ENCODE measurements at places on chromosomes 16 and 17.

DNA sequence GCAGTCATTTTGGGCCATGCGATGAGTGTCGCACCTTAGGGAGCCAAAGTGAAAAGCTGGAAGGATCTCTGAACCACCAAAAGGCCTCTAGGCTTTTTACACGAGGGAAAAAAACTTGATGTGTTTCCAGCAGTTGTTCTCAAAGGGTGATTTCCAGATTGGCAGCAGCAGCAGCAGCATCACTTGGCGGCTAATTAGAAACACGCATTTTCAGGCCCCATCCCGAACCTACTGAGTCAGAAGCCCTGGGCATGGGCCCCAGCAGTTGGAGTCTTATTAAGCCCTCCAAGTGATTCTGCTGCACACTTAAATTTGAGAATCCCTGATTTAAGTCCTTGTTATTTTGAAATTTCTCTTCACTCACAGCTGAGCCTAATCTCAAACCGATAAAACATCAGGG is 25.3 kb upstream of the PYY start:
- no peak for DNase-seq

GRCh38 chr16:87809150-87809902 is 43.5 kb upstream of the KLHDC4 start:
- DNase-seq = peak; percentile 51

GRCh38 chr16:88593489-88593888 is 23.3 kb downstream of the ZC3H18 start:
- no peak for DNase-seq

- no peak for DNase-seq
Observed at GRCh38 chr17:40978575-40979151, 5.5 kb downstream of the KRT40 start.

DNA sequence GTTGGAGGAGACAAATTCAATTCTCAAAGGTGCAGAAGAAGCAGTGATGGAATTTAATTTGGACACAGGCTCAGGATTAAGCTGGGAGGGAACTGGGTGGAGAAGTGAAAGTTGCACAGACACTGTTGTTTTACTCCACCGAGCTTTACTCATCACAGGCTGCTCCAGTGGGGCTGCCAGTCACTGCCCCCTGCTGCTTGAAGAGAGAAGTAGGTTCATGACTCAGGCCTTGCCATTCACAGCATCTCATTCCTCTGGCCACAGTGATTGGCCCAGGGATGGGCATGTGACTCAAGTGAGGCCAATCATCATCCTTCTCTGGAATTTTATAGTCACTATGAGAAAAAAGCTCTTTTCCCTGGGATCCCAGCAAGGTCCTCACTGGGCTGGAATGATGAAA is 11.8 kb downstream of the GNAO1 start:
- DNase-seq = peak; percentile 75

- no peak for DNase-seq
Observed at GRCh38 chr16:57409870-57410587, 5.5 kb downstream of the CCL17 start.

GRCh38 chr17:66679631-66680517 is 155.0 kb upstream of the CACNG5 start:
- DNase-seq = no peak

GRCh38 chr17:6713130-6713917 is at the start of gene SLC13A5:
TSS of gene SLC13A5 (minus strand) at chr17:6713369. CDS start at chr17:6713333, 36 bp downstream.
- peak; percentile 54 for DNase-seq

- no peak for DNase-seq
Observed at GRCh38 chr17:42097691-42098631, at the start of gene ZNF385C. TSS of gene ZNF385C (minus strand) at chr17:42098473. CDS start at chr17:42063056, 35,417 bp downstream.

DNA sequence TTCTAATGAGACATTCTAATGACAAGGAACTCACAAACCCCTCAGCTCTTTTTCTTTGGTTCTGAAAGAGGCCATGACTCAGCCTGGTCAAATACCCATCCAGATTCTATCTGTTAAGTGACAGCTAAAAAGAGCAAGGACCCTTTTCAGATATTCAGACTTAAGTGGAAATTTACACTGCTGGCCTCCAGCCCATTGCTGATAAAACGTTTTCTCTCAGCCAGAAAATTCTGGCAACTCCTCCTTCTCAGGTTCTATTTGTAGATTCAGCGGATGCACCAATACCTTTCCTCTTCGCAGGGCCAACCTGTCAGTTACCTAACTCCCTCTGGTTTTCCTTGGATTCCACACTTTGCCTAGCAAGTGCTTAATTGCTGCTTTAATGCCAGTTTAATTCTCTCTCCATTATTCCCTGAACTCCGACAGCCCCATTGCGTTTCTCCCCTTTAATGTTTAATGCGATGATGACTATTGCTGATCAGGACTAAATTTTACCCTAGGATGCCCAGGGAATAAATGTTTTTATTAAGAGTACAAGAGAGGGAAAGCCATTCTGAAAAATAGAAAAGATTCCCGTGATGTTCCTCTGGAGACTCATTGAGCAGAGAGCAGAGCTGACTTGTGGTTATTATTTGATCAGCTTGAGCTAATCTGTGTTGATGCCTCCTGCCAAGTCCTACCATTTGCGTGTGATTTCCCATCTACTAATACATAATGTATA is 35.9 kb upstream of the TOM1L1 start:
- peak; percentile 31 for DNase-seq

- no peak for DNase-seq
Observed at GRCh38 chr17:7026471-7027115, 3.7 kb downstream of the BCL6B start.

DNA sequence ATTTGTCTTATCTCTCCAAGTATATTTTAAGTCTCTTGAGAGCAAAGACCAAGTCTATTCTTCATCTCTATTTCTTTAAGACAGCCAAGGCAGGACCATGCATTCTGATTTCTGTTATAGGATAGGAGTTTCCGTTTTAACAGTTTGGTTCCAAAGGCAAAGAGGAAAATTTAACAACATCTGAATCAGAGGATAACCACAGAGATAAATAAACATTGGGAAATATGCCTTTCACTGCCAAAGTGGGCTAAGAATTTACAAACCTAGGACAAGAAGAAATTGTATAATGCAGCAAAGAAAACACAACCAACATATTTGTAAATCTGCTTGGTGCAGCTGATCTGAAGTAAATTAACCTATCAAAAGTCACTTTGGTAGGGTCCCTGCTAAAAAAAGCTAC is 37.7 kb downstream of the USP32 start:
- DNase-seq = no peak

DNA sequence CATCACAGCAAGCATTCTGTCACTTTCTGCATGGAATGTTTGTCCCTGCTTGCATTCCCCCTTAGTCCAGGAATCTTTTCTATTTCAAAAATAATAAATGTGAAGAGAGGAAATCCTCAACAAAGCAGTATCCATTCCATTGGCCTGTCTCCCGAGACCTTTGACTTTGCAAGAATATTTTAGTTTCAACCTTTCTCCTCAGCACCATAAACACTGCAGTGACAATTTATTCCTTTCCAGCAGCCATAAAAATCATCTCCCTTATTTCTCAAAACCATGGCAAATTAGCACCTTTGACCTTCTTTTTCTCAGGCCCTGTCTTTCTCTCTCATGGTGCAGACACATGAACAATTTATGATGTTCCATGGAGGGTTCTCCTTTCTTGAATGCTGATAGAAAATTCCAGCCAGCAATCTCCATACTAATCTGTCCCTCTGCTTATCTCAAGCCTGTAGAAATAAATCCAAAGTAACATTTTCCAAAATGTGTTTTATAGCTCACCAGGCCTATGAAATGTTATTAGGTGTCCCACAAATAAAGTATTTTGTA is 352.1 kb upstream of the CCL2 start:
- DNase-seq = no peak

DNA sequence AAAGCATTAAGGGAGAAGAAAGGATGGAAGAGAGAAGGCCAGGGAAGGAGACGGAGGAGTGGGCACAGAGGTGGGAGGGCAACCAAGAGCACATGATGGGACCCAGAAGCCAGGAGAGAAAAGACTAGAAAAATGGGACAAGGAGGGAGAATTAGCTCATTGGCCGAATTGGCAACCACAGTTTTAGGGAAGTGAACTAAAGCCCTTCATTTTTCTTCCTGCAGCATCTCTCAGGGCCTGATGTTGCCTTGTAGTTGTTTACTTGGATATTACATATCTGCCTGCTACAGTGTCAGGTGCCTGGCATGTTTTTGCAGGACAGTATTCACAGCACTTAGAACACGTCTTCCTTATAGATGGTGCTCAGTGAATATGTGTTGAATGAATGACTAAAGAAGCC is 19.0 kb downstream of the EMP2 start:
- DNase-seq = no peak

DNA sequence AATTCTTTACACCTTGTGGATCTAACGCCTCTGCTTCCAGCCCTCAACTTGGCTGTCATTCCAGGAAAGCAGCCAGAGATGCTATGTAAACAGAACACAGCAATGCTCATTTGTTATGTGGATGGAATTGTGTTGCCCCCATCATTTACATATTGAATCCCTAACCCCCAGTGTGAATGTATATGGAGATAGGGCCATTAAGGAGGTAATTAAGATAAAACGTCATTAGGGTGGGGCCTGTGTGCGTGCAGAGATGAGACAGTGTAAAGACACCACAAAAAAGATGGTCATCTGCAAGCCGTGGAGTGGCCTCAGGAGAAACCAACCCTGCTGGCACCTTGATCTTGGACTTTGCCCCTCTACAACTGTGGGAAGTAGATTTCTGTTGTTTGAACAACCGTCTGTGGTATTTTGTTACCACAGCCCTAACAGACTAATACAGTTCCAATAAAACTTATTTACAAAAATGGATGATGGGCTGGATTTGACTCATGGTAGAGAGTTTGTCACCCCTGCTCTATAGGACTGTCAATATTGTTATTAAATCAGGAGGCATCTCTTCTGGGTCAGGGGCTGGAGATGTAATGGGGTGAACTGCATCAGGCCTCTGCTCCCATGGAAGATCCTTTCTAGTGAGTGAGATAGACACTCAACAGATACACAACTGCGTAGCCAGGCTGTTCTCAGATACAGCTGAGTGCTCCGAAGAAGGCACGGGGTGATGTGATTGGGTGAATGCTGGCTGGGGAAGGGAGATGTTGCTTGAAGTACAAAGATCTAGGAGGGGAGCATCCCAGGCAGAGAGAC is 339.0 kb downstream of the SNX29 start:
- no peak for DNase-seq

GRCh38 chr16:49700251-49701064 is 155.5 kb downstream of the ZNF423 start:
- no peak for DNase-seq

- no peak for DNase-seq
Observed at GRCh38 chr17:71883258-71883657, 237.6 kb upstream of the SOX9 start.

GRCh38 chr17:81123052-81124048 is 42.0 kb upstream of the PVALEF start:
- no peak for DNase-seq

- no peak for DNase-seq
Observed at GRCh38 chr17:15966183-15966878, 21.4 kb downstream of the ADORA2B start.

DNA sequence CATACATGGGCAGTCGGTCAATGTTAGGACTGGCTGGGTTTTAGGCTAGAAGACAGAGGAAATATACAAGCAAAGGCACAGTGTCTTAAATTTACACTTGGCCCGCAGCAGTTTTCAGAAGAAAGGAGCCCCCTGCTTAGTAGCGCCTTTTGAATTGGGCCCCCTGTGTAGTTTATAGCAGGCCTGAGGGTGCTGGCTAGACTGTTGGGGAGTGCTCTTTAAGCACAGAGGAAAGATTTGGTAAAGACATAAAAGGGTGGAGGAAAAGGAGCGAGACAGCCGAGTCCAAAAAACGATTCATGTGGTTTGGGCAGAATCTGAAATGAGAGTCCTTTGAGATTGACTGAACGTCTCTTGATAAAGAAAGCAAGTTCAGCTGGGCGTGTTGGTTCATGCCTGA is 10.6 kb downstream of the RMI2 start:
- DNase-seq = no peak

DNA sequence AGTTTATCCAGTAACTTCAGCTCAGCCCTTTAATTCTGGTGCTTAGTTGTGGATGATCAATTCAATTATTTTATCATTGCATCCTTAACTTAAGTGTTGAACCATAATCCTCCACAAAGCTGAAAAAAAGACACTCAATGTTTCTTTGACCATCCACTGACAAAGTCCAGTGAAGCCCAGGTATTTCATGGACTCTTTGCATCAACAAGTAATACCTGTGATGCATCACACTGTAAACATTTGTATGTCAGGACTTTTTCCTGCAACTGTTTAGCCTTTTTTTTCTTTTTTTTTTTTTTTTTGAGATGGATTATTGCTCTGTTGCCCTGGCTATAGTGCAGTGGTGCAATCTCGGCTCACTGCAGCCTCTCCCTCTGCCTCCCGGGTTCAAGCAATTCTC is 6.6 kb upstream of the NFAT5 start:
- DNase-seq = no peak

DNA sequence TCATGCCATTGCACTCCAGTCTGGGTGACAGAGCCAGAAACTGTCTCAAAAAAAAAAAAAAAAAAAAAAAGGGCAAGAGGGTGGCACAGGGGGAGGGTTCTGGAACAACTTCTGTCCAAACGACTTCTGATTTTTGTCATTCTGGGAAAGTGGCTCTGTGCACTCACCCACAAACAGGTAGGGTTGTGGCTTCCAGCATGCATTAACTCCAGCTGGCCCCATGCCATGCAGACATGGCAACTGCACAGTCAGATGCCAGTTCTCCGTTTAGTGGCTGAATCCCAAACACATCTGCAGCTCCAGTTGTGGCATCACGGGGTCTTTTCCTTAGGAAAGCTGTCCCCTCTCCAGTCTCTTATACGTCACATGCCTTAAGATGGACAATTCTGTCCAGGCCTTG is 30.3 kb downstream of the B4GALNT2 start:
- DNase-seq = no peak

DNA sequence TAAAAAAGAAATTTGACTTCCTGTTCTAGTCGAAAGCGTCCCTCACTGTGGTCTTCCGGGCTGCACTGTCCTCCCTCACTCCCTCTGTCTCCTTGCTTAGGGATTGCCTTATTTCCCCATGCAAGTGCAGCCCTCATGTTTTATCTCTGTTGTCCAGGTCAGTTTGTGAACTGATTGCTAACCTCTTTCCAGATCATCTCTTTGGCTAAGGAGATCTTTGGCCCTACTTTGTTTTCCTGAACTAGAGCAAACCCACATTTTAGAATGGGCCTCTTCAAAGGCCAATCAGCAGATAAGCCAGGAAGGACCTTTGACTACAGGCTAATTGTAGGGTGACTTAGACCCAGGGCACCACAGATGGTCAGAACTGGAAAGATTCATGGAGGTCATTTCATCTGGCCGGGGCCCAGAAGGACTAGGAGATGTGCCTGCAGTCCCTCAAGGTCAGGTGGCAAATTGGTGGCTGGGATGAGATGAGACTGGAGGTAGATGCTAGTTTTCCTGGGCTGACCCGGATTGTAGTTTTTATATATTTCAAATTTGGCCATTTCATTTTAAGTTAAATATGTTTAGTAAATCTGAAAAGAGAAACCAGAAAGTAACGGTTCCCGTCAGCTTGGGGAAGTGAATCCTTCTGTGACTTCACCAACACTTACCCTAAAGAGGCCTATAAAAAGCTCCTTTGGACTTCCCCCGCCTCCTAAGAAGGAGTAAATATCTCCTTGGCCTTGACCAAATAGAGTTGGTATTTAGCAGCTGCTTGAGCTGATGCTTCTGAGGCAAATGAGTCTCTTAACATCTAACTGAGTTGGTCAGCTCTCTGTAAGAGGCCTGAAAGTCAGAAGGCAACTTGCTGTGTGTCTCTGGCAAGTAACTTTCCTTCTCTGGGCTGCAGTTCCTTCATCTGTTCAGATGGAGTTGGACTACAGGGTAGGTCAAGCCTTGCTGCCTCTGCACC is 6.2 kb upstream of the SLC25A19 start:
- peak; percentile 7 for DNase-seq
